ENCODE measurements at places on chromosomes 3 and 15. TPM values are rescaled to one million over a fixed set of nuclear protein-coding genes. Genes with fewer than 3 reads are reported as not detected.

GRCh38 chr3:102533784-102534183 lies 99.0 kb downstream of the ZPLD1 start:
- no peak for DNase-seq
- no peak overlapping the region for H3K4me3 ChIP-seq
- H3K36me3 ChIP-seq = no peaks in the 10 kb centered on the region
- H3K4me1 ChIP-seq = no peaks in the 10 kb centered on the region
- no peaks in the 10 kb centered on the region for H3K27me3 ChIP-seq

GRCh38 chr15:34085746-34086145 lies 15.9 kb downstream of the EMC7 start:
- H3K36me3 ChIP-seq = peaks cover 23% of the 10 kb centered on the region
- no peak for DNase-seq
- no peak overlapping the region for H3K4me3 ChIP-seq
- no peaks in the 10 kb centered on the region for H3K4me1 ChIP-seq

Gene EEFSEC
- total RNA-seq = 18.3 TPM

DNA sequence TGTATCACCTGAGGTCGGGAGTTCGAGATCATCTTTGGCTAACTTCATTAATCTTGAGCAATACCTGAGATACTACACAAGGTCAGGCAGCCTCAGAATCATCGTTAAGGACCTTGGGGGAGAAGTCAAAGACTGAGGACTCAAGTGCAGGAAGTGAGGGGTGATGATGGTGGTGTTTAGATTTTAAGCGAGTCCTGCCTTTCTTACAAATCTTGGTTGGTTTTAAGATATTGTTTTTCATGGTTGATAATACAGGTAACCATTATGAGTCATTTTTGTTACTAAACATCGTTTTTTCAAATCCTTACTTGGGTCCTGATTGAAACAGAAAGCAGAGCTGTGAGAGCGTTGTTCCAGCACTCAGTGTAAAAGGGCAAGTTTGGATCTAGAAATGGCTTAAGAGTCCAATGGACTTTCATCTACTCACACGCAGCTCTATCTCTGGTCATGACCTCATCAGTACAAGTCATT lies 4.1 kb downstream of the RASGRP1 start:
- H3K27me3 ChIP-seq = no peaks in the 10 kb centered on the region
- H3K27ac ChIP-seq = peak overlapping the region; percentile 91
- no peak for DNase-seq
- peaks cover 16% of the 10 kb centered on the region for H3K36me3 ChIP-seq

GRCh38 chr15:70192041-70192440 lies 94.3 kb upstream of the TLE3 start:
- H3K27ac ChIP-seq = no peak overlapping the region
- H3K4me1 ChIP-seq = no peaks in the 10 kb centered on the region
- H3K4me3 ChIP-seq = no peak overlapping the region
- no peak for DNase-seq

Gene CYP8B1
- not detected for total RNA-seq

- DNase-seq = no peak
- no peaks in the 10 kb centered on the region for H3K27me3 ChIP-seq
- H3K4me3 ChIP-seq = no peak overlapping the region
- no peaks in the 10 kb centered on the region for H3K4me1 ChIP-seq
- H3K36me3 ChIP-seq = no peaks in the 10 kb centered on the region
- no peak overlapping the region for H3K27ac ChIP-seq
Measured at GRCh38 chr3:15477951-15478639, 43.4 kb downstream of the COLQ start.

DNA sequence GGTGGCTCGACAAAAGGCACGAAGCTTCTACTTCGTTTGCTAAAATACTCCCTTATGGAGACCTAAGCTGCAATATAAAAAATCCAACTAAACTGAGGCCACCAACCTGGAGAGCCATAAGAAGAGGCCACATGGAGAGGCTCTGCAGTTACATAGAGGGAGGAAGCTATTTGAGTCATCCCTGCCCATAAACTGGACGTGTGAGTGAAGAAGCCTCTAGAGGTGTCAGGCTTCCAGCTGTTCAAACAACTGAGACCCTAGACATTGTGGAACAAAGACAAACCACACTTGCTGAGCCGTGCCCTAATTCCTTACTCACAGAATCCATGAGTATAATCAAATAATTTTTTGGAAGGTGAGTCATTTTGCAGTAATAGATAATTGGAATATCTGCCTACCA lies 50.2 kb upstream of the GMNC start:
- no peak overlapping the region for H3K27ac ChIP-seq
- no peaks in the 10 kb centered on the region for H3K36me3 ChIP-seq
- H3K27me3 ChIP-seq = no peaks in the 10 kb centered on the region
- H3K4me1 ChIP-seq = no peaks in the 10 kb centered on the region

DNA sequence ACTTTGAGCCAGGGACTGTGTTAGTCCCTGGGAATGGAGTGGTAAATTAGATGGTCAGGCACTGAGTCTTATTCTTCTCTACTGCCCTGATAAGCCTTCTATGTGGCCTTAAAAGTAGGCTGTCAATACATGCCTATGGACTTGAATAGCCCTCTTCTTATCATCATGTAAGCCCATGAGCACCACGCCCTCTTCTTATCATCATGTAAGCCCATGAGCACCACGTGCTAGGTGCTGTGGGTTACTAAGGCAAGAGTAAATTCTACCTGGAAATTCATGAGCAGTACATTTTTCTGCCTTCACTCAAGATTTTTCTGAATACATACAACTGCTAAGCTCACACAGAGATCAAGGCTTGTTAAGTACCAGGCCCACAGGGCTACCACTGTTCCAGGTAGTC lies 68.5 kb downstream of the DHX30 start:
- DNase-seq = no peak
- no peaks in the 10 kb centered on the region for H3K27me3 ChIP-seq
- no peaks in the 10 kb centered on the region for H3K4me1 ChIP-seq
- no peak overlapping the region for H3K4me3 ChIP-seq
- no peak overlapping the region for H3K27ac ChIP-seq
- peaks cover 4% of the 10 kb centered on the region for H3K36me3 ChIP-seq

GRCh38 chr3:152927131-152927530 lies 92.2 kb downstream of the P2RY1 start:
- H3K4me3 ChIP-seq = no peak overlapping the region
- no peaks in the 10 kb centered on the region for H3K36me3 ChIP-seq
- H3K27ac ChIP-seq = no peak overlapping the region

GRCh38 chr3:109346770-109347295 lies 9.5 kb upstream of the DPPA4 start:
- H3K4me1 ChIP-seq = no peaks in the 10 kb centered on the region
- H3K27ac ChIP-seq = no peak overlapping the region
- no peaks in the 10 kb centered on the region for H3K27me3 ChIP-seq
- no peak for DNase-seq
- H3K4me3 ChIP-seq = no peak overlapping the region
- H3K36me3 ChIP-seq = no peaks in the 10 kb centered on the region

DNA sequence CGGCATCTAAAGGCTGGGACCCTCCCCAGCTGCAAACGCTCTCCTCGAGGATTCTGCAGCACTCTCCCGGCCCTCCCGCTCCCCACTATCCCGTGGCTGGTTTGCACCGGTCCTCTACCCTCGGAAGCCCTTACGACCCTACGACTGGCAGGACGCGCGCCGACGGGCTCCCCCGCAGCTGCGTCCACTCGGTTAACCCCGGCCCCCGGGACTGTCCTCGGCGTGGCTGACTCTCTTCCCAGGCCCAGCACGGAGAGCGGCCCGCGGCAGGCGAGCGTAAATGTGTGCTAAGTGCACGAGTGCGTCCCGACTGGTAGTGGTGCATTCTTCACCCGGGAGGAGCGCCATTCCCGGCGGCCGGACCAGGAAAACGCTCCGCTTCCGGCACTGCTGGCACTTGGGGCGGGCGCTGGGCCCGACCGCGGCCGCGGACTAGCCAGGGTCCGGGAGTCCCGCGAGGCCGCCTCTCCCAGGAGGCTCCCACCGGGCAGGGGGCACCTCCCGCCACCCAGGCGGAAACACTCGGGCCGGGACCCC lies 508 bp downstream of the GORASP1 start:
- H3K4me3 ChIP-seq = peak overlapping the region; percentile 95
- peaks cover 18% of the 10 kb centered on the region for H3K4me1 ChIP-seq
- H3K36me3 ChIP-seq = no peaks in the 10 kb centered on the region
- DNase-seq = no peak

GRCh38 chr3:132283440-132283839 lies 33.8 kb upstream of the ACP3 start:
- H3K4me1 ChIP-seq = no peaks in the 10 kb centered on the region
- no peak overlapping the region for H3K4me3 ChIP-seq
- H3K27me3 ChIP-seq = no peaks in the 10 kb centered on the region
- H3K36me3 ChIP-seq = no peaks in the 10 kb centered on the region

DNA sequence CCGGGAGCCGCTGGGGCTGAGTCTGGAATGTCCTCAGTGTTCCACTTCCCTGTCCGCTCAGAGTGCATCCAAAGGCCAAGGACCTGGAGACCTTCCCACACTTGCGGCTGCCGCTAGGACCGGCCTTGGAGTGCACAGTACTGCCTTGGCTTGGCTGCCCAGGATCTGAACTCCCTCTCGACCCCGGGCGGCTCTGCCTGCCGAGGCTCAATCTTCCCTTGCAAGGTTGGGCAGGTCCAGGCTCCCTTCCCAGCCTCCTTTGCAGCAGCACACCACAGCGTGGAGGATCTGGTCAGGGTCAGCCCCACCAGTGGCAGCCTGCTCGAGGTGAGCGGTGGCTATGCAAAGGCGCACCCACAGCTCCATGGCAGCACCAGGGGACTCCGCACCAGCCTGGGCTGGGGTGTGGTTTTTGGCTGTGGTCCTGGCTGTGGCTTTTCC lies 69.2 kb downstream of the PLXNA1 start:
- H3K4me3 ChIP-seq = no peak overlapping the region
- H3K27ac ChIP-seq = no peak overlapping the region
- H3K27me3 ChIP-seq = no peaks in the 10 kb centered on the region
- no peaks in the 10 kb centered on the region for H3K4me1 ChIP-seq
- no peak for DNase-seq

DNA sequence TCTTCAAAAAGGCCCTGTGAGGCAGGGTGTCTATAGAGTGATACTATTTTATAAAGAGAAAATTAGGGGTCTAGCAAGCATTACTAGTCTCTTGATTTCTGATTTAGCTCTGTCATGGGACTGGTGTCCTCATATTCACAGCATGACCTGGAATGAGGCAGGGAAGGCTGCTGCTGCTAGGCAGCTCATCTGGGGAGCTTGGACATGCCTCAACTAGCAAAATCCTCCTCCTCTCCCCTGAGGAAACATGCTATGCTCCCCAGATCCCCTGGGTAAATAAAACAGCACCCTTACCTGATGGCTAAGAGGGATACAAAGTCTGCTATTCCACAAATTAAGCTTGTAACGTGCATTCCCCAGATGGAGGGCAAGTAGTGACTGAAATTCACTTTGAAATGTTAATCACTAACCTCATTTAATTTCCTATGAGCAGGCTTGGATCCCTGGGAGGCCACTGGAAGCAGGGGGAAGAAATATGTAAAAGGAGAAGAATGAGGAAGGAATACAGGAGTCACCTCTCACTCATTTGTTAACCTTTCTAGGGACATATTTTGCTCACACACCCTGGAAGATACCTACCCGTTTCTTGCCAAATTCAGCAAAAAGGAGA lies 709.4 kb downstream of the SQOR start:
- H3K4me3 ChIP-seq = no peak overlapping the region
- DNase-seq = no peak
- no peaks in the 10 kb centered on the region for H3K27me3 ChIP-seq
- H3K4me1 ChIP-seq = no peaks in the 10 kb centered on the region
- no peak overlapping the region for H3K27ac ChIP-seq

Gene CP
- not detected for total RNA-seq

GRCh38 chr3:52054661-52055511 lies 1.5 kb downstream of the DUSP7 start:
- no peak for DNase-seq
- no peaks in the 10 kb centered on the region for H3K27me3 ChIP-seq
- H3K36me3 ChIP-seq = peaks cover 19% of the 10 kb centered on the region
- H3K4me1 ChIP-seq = peaks cover 57% of the 10 kb centered on the region

DNA sequence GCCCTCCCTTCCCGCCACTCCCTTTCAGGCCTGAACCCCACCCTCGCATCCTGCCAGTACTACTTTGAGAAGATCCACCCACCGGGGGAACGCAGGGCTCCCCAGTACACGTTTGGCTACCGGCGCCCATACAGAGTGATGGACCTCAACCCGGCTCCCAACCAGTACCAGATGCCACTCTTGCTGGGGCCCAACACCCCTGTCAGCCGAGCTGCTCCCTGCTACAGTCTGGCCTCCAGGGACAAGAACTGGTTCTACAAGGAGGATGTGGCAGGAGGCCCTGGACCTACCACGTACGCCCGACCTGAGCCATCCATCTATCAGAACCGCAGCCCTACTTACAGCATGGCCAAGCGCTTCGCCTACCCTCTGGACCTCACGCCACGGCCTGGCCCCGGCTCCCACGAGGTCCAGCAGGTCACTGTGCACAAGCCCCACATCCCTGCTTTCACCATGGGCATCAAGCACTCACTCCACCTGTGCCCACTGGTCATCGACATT lies 14.4 kb upstream of the CSPG4 start:
- no peak overlapping the region for H3K27ac ChIP-seq
- H3K4me3 ChIP-seq = no peak overlapping the region
- no peaks in the 10 kb centered on the region for H3K4me1 ChIP-seq
- H3K36me3 ChIP-seq = no peaks in the 10 kb centered on the region

DNA sequence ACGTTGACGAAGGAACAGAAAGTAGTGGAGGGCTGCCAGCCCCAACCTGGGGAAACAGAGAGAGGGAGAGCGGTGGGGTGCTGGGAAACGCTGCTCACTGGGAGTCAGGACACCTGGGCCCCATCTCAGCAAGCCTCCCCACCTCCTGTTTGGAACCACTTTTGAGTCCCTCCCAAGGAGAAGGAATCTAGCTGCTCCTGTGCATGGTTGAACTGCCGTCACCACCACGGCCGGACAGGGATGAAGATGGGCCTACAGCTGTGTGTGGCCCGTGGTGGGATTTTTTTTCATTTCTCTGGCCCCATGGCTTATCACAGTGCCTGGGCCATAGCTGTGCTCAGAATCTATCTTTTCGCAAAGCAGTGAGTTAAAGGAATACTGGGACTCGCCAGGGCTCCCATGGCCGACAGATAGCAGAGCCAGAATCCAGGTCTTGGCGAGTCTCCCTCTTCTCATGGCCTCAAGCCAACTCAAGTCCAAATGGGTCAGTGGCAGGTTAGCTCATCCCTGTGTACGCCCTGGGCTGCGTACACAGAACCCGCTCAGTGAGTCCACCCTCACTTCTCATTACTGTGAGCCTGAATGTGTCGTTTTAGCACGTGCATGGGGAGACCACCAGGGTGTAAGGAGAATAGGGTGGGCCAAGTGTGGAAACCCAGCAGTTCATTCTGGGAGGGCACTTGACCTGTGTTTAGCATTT lies 271.2 kb downstream of the FAM43A start:
- no peaks in the 10 kb centered on the region for H3K4me1 ChIP-seq
- H3K4me3 ChIP-seq = no peak overlapping the region
- H3K27ac ChIP-seq = no peak overlapping the region
- no peaks in the 10 kb centered on the region for H3K36me3 ChIP-seq
- no peaks in the 10 kb centered on the region for H3K27me3 ChIP-seq

- H3K27me3 ChIP-seq = no peaks in the 10 kb centered on the region
- H3K36me3 ChIP-seq = no peaks in the 10 kb centered on the region
- no peak overlapping the region for H3K4me3 ChIP-seq
- H3K4me1 ChIP-seq = peaks cover 12% of the 10 kb centered on the region
- peak overlapping the region; percentile 28 for H3K27ac ChIP-seq
- DNase-seq = peak; percentile 66
Measured at GRCh38 chr3:141255846-141256261, 24.2 kb downstream of the PXYLP1 start.

GRCh38 chr15:65331811-65332210 lies 27.3 kb downstream of the RNU5B-1 start:
- H3K27ac ChIP-seq = no peak overlapping the region
- no peaks in the 10 kb centered on the region for H3K27me3 ChIP-seq
- DNase-seq = no peak
- no peaks in the 10 kb centered on the region for H3K36me3 ChIP-seq
- no peaks in the 10 kb centered on the region for H3K4me1 ChIP-seq
- no peak overlapping the region for H3K4me3 ChIP-seq

Gene DAZL
- not detected for total RNA-seq

All from naive thymus-derived CD4-positive, alpha-beta T cell (primary cell).